ENCODE measurements at places on chromosomes 11 and 22. TPM values are rescaled to one million over a fixed set of nuclear protein-coding genes. Genes with fewer than 3 reads are reported as not detected.

The RAC2 gene
- total RNA-seq, result 2.8 TPM

The PGA5 gene
- total RNA-seq, result not detected

The P2RY2 gene
- not detected for total RNA-seq

The ZNRF3 gene
- 2.3 TPM for total RNA-seq

The INS gene
- total RNA-seq, result not detected

The MS4A6E gene
- not detected for total RNA-seq

The KCNA4 gene
- not detected for total RNA-seq

The LRRC4C gene
- total RNA-seq, result 0.09 TPM

The ARL2 gene
- total RNA-seq, result 85.5 TPM

The HBG1 gene
- total RNA-seq, result not detected

The PLA2G6 gene
- total RNA-seq, result 16.8 TPM

The CATSPER1 gene
- not detected for total RNA-seq

The ACTN3 gene
- total RNA-seq, result 0.14 TPM

The POU2F3 gene
- not detected for total RNA-seq

The GNG3 gene
- not detected for total RNA-seq

The TESMIN gene
- not detected for total RNA-seq

The BDNF gene
- total RNA-seq, result 48.4 TPM

The LINC01488 gene
- not detected for total RNA-seq

The RIN1 gene
- 16.2 TPM for total RNA-seq

The LDHAL6A gene
- not detected for total RNA-seq

The PHETA2 gene
- 15.8 TPM for total RNA-seq

The GGTLC2 gene
- not detected for total RNA-seq

The MOGAT2 gene
- total RNA-seq, result not detected

The MISFA gene
- total RNA-seq, result 0.71 TPM

The ZNF280A gene
- total RNA-seq, result not detected

The AQP11 gene
- 2.8 TPM for total RNA-seq

The BRSK2 gene
- total RNA-seq, result 0.14 TPM

The HORMAD2 gene
- total RNA-seq, result under 0.01 TPM

All from smooth muscle cell of bladder (primary cell).